ENCODE measurements at places on chromosomes 4 and X.

GRCh38 chrX:13109817-13110216 is 65.4 kb upstream of the FAM9C start:
- DNase-seq = no peak

- no peak for DNase-seq
Observed at GRCh38 chr4:76802236-76803021, 95.5 kb downstream of the SOWAHB start.

DNA sequence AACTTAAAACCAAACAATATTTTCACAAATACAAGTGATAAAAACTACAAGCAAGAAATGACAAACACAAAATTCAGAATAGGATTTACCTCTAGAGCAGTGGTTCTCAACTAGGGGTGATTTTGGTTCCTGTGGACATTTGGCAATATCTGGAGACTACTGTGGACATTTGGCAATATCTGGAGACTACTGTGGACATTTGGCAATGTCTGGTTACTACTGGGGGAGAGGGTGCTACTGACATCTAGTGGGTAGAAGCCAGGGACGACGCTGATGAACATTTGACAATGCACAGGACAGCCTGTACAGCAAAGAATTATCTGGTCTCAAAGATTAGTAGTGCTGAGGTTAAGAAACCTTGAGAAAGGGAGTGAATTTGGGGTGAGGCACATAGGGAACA is 169.8 kb downstream of the CLCN4 start:
- DNase-seq = no peak

DNA sequence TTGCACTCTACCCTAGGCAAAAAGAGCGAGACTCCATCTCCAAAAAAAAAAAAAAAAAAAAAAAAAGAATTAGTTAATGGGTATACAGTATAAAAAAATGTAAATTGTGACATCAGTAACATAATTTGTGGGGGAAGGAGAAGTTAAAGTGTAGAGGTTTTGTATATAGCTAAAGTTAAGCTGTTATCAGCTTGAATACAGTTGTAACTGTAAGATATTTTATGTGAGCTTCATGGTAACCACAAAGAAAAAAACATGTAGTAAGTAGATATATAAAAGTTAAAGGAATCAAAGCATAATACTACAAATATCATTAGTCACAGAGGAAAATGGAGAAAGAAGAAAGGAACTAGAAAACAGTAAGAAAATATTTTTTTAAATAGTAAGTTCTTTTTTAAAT is 53.2 kb upstream of the EPGN start:
- DNase-seq = no peak

- DNase-seq = no peak
Observed at GRCh38 chr4:22754116-22754515, 61.4 kb downstream of the GBA3 start.

DNA sequence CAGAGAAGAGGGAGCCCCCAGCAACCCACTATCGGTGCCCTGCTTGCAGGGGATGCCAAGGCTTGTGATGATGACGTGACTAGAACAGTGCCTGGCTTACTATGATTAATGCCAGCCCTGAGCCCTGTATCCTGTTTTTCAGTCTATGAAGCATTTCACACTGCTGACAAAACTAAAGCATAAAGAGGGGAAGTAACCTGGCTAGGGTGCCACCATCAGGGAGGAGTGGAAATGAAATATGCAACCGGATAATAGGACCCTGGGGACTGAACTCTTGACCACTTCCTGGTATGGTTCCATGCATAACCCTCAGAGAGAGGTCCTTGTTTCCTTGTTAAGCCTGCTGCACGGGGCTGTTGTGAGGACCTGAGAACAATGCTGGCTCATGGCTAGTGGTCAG is 50.3 kb downstream of the MED28 start:
- DNase-seq = no peak

DNA sequence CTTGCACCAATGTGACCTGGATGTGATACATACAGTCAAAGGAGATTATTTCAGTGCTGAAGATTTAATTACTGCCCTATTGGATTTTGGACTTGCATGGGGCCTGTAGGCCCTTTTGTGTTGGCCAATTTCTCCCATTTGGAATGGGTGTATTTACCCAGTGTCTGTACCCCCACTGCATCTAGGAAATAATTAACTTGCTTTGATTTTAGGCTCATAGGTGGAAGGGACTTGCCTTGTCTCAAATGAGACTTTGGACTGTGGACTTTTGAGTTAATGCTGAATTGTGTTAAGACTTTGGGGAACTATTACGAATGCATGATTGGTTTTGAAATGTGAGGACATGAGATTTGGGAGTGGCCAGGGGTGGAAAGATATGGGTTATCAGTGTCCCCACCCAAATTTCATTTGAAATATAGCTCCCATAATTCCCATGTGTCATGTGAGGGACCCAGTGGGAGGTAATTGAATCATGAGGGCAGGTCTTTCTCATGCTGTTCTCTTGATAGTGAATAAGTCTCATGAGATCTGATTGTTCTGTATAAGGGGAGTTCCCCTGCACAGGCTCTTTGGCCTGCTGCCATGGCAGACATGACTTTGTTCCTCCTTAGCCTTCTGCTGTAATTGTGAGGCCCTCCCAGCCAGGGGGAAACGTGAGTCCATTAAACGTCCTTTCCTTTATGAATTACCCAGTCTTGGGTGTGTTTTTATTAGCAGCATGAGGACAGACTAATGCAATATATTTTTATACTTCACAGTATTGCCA is 362.2 kb upstream of the SPANXN4 start:
- no peak for DNase-seq

- DNase-seq = no peak
Observed at GRCh38 chr4:113831457-113831856, 69.9 kb upstream of the CAMK2D start.

GRCh38 chr4:7854216-7854615 is 85.4 kb downstream of the AFAP1 start:
- DNase-seq = no peak

All from activated T-helper 1 cell treated with anti-CD3 and anti-CD28 coated beads, Interleukin-2, amount 50 U/mL, for 16 hours (primary cell).